HCT116 (cell line): ENCODE measurements at places on chromosomes 5 and 9.

DNA sequence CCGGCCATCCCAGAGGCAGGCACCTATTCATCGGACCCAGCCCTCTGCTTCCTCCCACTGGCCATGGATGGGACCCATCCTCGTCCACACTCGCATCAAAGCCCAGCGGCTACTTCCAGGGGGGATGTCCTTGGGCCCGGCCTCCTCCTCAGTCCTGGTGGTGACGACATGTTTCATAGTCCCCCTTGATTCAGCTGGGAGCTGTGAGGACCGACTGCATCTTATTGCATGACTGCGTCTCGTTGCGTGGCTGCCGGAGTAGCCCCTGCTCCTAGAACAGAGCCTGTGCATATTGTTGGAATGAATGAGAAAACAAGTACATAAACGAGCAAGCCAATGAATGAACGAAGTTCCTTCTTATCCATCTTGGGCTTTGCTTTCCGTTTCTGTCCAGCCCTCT is 12.8 kb downstream of the NCS1 start:
- no peak for DNase-seq

GRCh38 chr5:36459176-36460135 is 146.9 kb upstream of the SLC1A3 start:
- DNase-seq, result peak; percentile 18

- no peak for DNase-seq
These were observed 660 bp downstream of the SCAMP1 start for GRCh38 chr5:78360924-78361630.

DNA sequence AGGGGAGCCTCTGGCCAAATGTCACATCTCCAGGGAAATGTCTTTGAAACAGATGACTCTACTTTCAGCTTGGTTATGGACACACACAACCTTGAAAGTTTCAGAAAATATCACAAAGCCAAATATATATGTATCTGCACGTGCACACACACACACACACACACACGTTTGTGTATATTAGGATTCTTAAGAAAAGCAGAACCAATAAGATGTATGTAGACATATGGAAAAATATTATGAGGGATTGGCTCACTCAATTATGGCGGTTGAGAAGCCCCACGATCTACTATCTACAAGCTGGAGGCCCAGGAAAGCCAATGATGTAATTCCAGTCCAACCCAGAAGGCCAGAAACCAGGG is 194.9 kb downstream of the PALM2AKAP2 start:
- no peak for DNase-seq

- no peak for DNase-seq
These were observed 28.3 kb downstream of the LEAP2 start for GRCh38 chr5:132901730-132902129.
